ENCODE measurements at places on chromosomes 4 and X.

- no peak for DNase-seq
Observed at GRCh38 chrX:17656035-17656418, 81.3 kb upstream of the SCML1 start.

GRCh38 chr4:150436598-150437370 lies 145.2 kb upstream of the MAB21L2 start:
- no peak for DNase-seq

DNA sequence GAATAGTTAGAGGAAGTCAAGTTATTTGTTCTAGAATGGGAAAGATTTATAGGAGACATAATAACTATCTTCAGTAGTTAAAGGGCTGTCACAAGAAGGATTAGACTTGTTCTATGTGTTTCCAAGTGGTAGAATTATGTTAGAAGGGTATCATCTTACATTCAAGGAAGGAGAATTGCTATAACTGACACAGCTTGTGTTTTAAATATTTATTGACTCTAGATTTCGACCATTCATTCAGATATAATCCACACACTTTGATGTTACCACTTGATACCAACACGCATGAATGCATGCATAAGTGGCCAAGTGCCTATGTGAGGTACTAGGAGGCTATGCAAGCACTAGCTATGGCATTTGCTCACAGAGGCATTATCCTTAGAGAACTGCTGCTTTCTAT lies 122.7 kb downstream of the CCNB3 start:
- no peak for DNase-seq

DNA sequence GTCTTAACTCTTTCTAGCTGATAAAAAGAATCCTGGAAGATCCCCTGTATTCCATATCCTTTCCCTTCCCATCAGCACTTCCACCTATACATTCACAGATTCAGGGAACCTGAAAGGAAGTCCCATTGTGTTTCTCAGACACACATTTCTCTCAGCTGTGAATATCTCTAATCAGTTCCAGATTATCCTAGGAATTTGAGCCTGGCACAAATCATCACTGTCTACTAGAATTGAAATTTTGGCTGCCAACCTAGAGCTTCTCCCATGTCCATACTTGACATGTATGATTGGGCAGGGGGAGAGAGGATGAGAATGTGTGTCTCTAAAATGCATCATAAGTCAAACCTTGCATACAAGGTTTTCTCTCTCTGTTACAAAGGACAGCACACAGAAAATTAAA lies 53.1 kb downstream of the NDST3 start:
- DNase-seq, result no peak

DNA sequence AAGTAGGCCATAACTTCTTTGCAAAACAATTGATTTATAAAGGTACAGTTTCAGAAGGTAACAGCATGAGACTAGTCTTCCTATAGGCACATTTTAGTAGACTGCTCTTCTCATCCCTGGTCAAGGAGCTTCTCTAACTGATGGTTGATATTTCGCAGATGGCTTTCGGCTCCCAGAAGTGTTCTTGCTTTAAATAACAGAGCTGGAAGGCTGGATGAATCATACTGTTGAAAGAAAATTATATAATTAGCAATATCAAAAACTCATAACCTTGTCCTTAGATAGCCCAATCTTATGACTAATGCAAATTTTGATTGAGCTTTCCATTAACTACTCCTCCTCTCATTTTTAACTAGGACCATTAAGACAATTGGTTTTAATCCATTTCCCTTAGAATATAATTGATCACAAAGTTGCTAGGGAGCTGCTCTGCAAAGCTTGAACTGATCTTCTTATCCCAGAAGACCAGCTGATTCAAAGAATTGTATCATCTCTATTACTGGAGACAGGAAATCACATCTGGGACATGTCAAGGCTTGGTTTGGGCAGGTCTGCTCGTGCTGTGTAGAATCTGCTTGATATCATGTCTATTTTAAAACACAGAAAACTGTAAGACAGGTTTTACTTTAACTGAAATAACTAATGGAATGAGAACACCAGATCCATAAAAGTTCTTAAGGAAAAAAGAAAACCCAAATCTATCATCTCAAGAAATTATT lies 38.6 kb downstream of the CENPU start:
- peak; percentile 15 for DNase-seq

All from hepatic stellate cell (primary cell).